Airway epithelial cell (primary cell): ENCODE measurements at places on chromosomes 3 and 15. TPM values are rescaled to one million over a fixed set of nuclear protein-coding genes. Genes with fewer than 3 reads are reported as not detected.

Gene MESP2
- total RNA-seq: 0.37 and 0.42 TPM in 2 replicates

Gene ZNF501
- 1.7 and 2.1 TPM in 2 replicates for total RNA-seq

Gene GP5
- total RNA-seq: not detected in 2 replicates

Gene STRIT1
- total RNA-seq: not detected in 2 replicates

Gene FBXO40
- total RNA-seq: not detected in 2 replicates

Gene OR5H6
- not detected in 2 replicates for total RNA-seq

Gene HDGFL3
- total RNA-seq: 35.9 and 48.4 TPM in 2 replicates

Gene ROBO1
- total RNA-seq: 19.7 and 35.8 TPM in 2 replicates

Gene XCR1
- 0.07 TPM in 1 of 2 replicates, not detected in the other for total RNA-seq

Gene BFSP2
- total RNA-seq: not detected in 2 replicates

Gene FAM107A
- total RNA-seq: not detected in 2 replicates

Gene CLDN11
- 2.8 and 3.0 TPM in 2 replicates for total RNA-seq

Gene GRK7
- 0.07 TPM in 1 of 2 replicates, not detected in the other for total RNA-seq
